ENCODE measurements at places on chromosomes 1 and 21. TPM values are rescaled to one million over a fixed set of nuclear protein-coding genes. Genes with fewer than 3 reads are reported as not detected.

Gene HSD11B1
- 45.4 TPM for total RNA-seq

- DNase-seq: no peak
Measured at GRCh38 chr1:205954819-205955404, 11.7 kb upstream of the SLC26A9 start.

- DNase-seq: no peak
Measured at GRCh38 chr1:174786760-174787159, 213.0 kb upstream of the CACYBP start.

DNA sequence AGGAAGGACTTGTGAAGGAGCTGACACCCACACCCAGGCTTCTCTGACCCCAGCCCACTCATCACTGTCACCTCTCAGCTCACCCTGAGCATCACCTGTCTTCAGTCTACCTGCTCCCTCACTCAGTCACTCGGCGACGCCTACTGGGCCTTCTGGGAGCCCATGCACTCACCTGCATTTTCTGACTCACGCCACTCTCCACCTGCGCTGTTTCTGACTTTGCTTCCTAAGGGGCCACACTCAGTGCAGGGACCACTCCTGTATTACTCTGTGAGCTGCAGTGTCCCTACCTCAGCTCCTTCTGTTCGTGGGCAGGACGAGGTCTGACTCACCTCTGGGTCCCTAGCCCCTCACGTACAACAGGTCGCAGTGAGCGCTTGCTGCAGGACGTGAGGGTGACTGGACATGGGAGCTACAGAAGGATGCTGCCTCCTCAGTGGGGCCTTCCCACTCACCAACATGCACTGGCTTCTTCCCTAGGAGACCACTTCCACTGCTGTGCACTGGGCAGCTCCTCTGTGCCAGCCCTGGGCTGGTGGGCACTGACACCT is 102.3 kb downstream of the GLIS1 start:
- no peak for DNase-seq

DNA sequence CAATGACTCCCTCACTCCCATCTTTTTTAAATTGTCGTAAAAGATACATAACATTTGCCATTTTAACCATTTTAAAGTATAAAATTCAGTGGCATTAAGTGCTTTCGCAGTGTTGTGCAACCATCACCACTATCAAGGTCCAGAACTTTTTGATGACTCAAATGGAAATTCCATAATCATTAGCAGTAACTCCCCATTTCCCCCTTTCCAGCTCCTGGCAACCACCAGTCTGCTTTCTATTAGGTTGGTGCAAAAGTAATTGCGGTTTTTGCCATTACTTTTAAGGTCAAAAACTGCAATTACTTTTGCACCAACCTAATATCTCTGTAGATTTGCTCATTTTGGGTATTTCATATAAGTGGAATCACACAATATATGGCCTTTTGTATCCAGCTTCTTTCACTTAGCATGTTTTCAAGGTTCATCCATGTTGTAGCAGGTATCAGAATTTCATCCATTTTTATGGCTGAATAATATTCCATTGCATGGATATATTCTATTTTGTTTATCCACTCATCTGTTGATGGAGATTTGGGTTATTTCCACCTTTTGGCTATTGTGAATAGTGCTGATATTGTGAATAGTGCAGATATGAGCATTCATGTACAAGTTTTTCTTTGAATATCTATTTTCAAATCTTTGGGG is 159.7 kb downstream of the HIVEP3 start:
- peak; percentile 60 for DNase-seq

DNA sequence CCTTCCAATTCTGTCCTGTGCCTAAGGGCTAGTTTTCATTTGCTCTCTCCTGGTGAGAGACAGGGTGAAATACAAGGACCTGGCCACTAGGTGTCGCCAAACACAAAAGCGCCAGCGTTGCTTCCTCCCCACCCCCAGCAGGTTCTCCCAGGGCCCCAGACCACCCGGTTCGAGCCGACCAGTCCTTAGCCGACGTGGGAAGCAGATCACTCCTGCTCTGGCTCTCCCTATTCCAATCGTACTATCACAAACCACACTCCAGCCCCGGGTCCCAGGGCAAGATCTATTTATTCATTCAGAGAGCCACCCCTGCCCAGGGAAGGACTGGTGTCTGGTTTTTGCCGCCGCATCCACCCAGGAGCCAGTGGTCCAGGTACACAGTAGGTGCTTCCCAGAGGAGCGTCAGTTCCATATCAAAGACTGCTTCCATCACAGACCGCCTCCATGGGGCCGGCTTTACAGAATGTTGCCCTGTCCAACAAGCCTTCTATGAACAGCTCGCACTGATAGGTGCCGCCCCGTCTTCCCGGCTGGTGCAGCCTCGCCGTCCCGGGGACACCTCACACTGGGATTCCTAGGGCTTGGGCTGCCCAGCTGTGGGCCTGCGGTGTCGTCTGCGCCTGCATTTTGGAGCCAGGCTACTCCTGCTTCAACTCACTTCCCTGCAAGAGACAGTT is 35.0 kb downstream of the CTNNBIP1 start:
- peak; percentile 75 for DNase-seq

Data from HT1080 (cell line).